NCI-H526 treated with DMSO at 0.1 percent for 48 hours (cell line): ENCODE measurements at places on chromosomes 13 and 19.

GRCh38 chr19:8387688-8388611 lies 2.2 kb upstream of the RAB11B start:
- no peak for DNase-seq

DNA sequence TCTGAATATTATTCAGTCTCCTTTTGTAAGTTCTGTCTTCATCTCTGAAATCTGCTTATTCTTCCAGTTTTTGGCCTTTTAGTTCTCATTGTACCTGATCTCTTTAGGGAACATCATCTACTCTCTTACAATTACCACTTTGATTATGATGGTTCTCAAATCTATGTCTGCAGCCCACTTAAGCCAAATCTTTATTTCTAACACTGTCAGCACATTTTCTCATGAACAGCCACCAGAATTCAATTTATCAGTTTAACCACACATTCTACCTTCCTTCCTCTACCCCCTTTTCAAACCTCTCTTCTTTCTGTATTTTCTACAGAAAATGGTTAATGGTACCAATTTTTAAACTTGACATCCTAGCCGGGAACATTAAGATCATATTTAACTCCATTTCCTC lies 175.3 kb downstream of the FGF14 start:
- DNase-seq, result no peak

GRCh38 chr19:3108775-3109174 lies 14.6 kb downstream of the GNA11 start:
- DNase-seq, result no peak

DNA sequence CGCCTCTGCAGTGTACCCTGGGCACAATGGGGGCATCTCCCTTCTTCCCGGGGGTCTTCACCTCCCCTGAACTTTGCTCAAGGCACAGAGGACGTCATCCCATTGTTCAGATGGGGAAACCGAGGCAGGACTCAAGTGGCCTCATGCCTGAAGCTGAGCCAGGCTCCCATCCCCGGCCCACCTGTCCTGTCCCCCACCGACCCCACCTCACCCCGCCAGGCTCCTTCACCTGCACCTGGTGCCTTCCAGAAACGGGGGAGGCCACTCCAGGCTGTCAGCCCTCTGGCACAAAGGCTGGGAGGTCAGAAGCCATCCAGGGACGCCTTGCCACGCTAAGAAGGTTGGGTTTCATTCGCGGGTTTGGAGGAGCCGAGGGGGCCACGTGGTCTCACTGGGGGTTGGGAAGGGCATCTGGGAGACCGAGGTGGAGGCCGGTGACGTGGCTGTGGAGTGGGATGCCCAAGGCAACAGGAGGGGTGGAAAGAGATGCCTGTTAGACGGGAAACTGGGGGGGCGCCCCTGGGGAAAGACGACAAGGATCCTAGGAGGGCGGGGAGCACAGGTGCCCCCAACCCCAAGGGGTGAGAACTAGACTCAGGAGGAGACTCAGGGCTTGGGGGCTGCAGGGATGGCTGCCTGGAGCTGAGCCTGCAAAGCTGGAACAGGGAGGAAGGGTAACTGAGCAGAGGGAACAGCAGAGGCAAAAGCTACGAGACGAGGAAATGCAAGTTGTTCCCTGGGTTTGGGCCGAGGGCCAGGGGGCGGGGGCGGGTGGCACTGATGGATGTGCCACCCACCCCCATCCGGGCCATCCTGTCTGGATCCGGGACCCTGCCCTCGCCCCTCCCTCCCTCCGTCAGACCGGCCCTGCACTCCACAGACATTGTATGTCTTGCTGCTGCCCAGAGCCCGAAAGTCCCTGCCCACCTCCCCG lies 6.0 kb upstream of the TCF3 start:
- no peak for DNase-seq

DNA sequence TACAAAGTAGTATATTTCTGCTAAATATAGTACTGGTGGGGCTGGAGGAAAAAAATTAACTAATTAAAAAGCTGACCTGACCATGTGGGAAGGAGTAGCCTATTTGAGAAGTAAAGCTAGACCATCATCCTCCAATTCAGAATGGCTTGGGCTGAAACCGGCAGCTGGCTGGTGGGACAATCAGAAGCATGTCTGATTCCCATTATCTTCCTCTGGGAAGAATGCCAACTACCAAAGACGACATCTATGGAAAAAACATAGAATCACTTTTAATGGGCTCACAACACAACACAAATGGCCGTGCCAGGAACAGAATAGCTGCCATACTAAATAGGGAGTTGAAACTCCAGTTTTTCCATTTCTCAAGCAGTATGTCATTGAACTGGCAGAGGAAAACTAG lies 120.4 kb upstream of the FREM2 start:
- DNase-seq, result no peak

DNA sequence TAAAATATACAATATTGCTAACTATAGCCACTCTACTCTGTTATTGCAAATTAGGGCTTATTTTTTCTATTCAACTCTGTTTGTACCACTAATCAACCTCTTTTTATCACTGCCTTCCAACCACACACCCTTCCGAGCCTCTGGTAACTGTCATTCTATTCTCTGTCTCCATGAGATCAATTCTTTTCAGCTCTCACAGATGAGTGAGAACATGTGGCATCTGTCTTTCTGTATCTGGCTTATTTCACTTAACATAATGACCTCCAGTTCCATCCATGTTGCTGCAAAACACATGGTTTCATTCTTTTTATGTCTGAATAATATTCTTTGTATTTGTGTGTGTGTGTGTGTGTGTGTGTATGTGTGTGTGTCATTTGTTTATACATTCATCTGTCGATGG lies 350.1 kb upstream of the DACH1 start:
- DNase-seq, result no peak

DNA sequence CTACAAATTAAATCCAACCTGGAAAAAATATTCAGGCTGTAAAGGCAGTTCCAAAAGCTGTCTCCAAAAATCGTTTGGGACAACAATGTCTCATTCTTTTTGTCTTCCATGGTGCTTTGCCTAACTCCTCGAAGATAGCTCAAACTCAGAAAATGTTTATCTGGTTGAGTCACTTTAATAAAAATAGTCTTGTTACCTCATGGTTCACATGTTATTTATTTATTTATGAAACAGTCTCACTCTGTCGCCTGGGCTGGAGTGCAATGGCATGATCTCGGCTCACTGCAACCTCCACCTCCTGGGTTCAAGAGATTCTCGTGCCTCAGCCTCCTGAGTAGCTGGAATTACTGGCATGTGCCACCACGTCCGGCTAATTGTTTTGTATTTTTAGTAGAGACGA lies 4.9 kb upstream of the BRD4 start:
- DNase-seq, result no peak

GRCh38 chr13:45748941-45749759 lies 47.0 kb downstream of the CBY2 start:
- DNase-seq, result no peak

DNA sequence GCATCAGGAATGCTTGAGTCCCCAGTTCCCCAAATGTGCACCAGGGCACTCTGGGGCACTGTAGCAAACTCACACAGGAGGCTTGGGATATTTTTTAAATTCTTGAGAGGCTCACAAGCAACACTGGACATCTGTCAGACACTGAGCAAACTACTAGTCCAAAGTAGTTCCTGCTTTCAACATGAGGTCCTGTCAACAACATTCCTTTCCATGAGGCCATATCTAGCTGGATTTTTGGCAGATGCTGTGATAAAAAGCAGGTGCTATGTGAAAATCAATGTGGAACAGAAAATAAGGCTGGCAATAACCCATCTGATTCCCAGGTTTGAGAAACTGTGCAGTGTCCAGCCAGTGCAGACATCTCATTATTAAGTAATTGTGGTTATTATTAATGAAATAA lies 50.5 kb downstream of the STARD13 start:
- DNase-seq, result no peak

DNA sequence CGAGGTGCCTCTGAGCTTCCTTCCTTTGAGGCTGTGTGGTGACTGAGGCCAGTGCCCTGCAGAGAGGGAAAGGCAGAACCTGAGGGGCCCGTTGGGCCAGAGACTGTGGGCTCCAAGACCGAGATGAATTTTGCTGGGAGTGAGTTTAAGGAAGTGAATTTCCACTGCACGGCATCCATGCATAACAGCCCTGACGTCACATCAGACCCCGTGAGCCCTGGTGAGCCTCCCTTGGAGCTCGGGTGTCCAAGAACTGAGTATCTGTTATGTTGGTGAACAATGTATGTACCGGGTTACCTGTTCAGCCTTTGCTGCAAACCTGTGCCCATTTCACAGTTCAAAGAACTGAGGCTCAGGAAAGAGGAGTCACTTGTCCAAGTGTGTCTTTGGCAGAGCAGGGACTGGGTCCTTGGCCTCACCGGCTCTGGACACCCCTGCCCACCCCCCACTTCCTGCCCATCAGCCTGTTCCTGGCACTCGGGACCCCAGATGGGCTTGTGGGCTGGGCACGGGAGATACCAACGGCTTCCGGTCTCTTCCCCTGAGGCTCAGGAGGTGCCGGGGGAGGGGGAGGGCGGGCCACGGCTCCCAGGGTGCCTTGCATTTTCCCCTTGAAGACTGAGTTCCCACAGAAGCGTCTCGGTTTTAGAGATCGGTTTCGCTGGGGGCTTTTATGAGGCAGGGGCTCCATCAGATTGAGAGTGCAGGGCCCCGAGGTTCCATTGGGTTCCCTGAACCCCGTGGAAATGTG lies 33.7 kb downstream of the NFILZ start:
- DNase-seq, result no peak
